Bone marrow (tissue), 2 donors: ENCODE measurements at places on chromosomes 11 and 22.

GRCh38 chr11:34567733-34568132 is 53.2 kb upstream of the EHF start:
- no peak for DNase-seq

- DNase-seq = no peak
Measured at GRCh38 chr11:7347611-7348431, 96.1 kb downstream of the SYT9 start.

DNA sequence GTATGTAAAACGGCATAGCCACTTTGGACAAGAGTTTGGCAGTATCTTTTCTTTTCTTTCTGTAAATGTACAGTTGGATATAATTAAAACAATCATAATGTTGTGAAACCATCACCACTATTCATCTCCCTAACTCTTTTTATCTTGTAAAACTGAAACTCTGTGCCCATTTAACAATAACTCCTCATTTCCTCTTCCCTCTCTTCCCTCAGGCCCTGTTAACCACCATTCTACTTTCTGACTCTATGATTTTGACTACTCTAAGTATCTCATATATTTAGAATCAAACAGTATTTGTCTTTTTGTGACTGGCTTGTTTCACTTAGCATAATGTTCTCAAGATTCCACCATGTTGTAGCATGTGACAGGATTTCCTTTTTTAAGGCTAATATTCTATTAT is 10.2 kb downstream of the SCUBE2 start:
- no peak for DNase-seq

- DNase-seq = no peak
Measured at GRCh38 chr11:46270684-46271083, 6.8 kb upstream of the CREB3L1 start.

- no peak for DNase-seq
Measured at GRCh38 chr22:39703928-39704639, 133.5 kb downstream of the CACNA1I start.

GRCh38 chr22:49959782-49960158 is 802 bp upstream of the PIM3 start:
- DNase-seq = no peak

GRCh38 chr11:1701091-1701807 is 4.3 kb downstream of the KRTAP5-6 start:
- DNase-seq = no peak

GRCh38 chr11:35276396-35277145 is 137.6 kb downstream of the CD44 start:
- no peak for DNase-seq

- no peak for DNase-seq
Measured at GRCh38 chr11:117183724-117184349, 5.3 kb downstream of the SIDT2 start.
